ENCODE measurements at places on chromosomes 16 and 17.

DNA sequence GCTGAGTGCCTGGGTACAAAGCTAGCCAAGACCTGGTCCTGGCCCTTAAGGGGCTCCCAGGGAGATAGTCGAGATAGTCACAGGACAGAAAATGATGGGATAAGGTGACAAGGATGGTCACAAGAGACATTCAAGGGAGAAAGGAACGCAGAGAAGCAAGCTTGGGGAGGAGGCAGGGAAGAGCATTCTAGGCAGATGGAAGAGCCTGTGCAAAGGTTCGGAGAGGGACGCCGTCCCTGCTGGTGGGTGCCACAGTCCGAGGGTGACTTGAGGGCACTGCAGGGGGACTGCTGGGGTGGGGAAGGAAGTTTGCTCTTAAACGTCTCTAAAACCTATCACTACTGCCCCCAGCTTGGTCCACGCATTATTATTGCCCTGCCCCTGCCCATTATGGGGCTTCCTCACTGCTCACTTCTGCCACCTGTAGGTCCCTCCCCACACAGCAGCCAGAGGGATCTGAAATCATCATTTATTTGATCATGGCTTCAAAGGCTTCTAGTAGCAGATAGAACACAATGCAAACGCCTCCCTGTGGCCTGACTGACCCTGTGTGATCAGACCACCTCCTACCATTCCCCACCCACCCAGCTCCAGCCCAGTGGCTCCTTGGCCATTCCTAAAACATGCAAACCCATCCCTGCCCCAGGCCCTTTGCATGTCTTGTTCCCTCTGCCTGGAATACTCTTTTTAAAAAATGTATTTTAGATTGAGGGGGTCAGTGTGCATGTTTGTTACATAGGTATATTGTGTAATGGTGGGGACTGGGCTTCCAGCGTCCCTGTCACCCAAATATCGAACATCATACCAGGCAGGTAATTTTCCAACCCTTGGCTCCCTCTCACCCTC is 60.3 kb downstream of the RMI2 start:
- peak; percentile 65 for DNase-seq

- DNase-seq = no peak
These were observed 67.2 kb downstream of the CDH8 start for GRCh38 chr16:61969077-61969382.

- no peak for DNase-seq
These were observed 151.6 kb downstream of the PHKB start for GRCh38 chr16:47612711-47613110.

DNA sequence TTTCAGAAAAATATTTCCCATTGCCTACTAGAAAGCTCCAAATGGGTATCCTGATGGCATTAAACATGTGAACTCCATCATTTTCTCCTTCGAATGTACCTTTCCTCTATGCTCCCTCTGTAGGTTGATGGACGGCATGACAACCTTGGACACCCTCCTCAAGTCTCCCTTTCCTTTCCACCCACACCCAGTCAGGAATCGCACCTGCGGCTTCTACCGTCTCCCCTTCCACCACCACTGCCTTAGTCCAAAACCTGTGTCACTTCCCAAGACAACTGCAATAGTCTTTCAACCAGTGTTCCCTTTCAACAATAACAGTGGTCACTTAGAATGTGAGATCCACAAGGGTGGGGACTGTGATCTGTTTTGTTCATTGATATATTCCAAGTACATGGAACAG is 233.1 kb upstream of the AXIN2 start:
- DNase-seq = peak; percentile 49

- DNase-seq = peak; percentile 38
These were observed 523 bp downstream of the KCTD2 start for GRCh38 chr17:75047398-75048098.

GRCh38 chr17:3544365-3544764 is 13.2 kb downstream of the TRPV3 start:
- DNase-seq = no peak

- no peak for DNase-seq
These were observed 9.2 kb upstream of the ITPRIPL2 start for GRCh38 chr16:19104607-19105006.

DNA sequence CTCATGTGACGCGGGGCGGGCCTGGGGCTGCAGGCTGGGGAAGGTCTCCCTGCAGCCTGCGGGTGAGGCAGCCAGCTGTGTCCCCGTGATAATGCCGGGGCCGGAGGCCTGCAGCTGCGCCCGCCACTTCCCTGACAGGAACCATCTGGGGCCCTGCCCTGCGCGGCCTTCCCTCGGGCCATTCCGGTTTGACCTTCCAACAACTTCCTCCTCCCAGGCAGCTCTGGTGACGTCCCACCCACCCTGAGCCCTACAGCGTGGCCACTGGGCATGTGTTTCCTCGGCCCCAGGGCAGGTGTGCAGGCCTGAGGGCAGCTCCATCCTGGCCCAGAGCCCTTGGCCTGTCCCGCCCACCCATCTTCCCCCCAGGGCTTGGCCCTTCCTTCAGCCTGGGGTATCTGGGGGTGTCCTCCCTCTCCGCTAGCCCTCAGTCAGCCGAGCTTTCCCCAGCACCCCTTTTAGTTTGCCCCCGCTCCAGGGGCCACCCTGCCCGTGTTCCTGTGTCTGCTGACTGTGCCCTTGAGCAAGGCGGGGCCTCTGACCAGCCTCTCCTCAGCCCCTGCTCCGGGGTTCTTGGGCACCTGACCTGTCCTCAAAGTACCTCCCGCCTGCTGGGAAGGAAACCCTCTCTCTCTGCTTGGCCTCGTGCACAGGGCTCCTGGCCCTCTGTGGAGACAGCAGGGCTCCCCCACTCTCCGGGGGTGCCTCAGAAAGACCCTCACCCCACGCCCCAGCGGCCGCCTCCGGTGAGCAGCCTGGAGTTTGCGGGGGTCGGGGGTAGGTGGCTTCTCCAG is at the start of gene CBFA2T3:
Gene CBFA2T3 (minus strand): TSS at position 190 of the 794 bp plus-strand sequence. CDS start 400 bp downstream, outside the sequence.
- DNase-seq = no peak

DNA sequence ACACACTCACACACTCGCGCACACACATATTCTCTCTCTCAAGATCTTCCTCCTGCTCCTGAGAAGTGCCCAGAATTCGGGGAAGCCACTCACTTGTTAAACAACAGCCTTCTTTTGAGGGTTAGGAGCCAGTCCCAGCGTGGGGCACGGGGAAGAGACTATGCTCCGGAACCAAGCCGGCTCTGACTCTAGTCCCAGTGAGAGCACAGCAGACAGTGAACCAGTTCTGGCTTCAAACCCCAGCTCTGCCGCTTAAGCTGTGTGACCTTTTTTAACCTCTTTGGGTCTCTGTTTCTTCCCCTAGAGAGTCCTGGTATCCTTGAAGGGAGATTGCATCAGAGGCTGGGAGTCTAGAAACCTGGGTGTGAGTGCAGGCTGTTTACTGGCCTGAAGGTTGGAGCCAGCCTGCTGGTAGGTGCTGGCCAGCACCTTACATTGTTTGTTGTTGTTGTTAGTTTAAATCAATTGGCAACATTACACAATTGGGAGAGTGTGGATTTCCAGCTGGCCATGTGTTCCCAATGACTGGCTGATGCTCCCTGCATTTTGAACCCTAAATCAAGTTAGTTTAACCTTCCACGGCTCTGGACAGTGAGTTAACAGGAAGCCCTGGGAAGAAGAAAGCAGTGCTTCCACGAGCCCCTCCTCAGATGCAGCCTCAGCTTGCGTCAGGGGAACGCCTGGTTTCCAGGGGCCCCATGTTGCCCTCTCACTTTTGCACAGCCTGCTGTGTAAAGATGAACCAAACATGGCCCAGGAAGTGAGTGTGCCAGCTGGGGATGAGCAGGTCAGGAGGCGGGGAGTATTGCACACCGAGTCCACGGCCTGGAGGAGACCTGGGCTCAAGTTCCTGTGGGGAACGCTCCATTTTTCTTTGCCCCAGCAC is 71.5 kb downstream of the GAS7 start:
- peak; percentile 33 for DNase-seq

DNA sequence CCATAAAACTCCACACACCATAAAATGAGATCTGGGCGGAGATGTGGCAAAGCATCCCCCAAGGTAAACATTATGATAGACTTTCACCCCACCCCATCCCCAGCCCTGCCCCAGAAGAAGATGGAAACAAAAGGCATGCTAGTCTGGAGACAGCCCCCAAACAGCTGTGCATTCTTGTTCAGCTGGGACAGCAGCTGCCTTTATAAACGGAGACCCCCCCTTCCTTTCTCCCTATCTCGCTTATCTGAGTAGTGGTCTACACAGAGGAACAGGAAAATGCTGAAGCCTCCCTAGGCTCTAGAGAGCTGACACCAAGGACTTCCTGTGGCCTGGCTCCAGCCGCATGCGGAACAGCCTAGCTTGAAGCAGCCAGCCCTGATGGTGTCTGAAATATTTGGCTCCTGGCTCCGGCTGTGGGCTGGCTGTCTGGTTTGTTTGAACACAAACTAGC is 190.3 kb upstream of the ANKFN1 start:
- DNase-seq = peak; percentile 26

- peak; percentile 18 for DNase-seq
These were observed 86.5 kb downstream of the ABCA8 start for GRCh38 chr17:68868708-68869107.

- DNase-seq = no peak
These were observed 3.1 kb downstream of the GLG1 start for GRCh38 chr16:74603848-74604247.

- DNase-seq = no peak
These were observed 3.8 kb downstream of the WFDC1 start for GRCh38 chr16:84298376-84298899.
